Activated CD4-positive, alpha-beta memory T cell treated with anti-CD3 and anti-CD28 coated beads, Interleukin-2, amount 10 ng/mL, durations not matched to agents 7 days and 5 days (primary cell): ENCODE measurements at places on chromosomes 3 and 15.

DNA sequence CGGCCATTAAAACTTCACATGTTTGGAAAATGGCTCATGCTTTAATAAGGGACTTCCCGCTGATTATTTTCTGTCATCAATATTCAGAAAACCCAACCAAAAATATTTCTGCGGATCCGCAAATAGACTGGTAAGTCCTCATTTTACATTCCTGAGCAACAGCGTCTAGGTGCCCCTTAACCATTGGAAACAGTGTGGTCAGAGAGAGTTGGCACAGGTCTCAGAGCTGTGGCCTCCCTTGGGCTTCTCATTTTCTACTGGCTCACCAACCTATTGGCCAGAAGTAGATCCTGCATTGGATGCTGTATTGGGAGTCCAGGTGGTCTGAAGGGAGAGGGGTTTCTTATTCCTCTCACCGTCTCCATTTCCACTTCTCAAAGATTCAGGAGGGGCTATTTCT lies 348.1 kb upstream of the DCBLD2 start:
- no peak for DNase-seq

- no peak for DNase-seq
Observed at GRCh38 chr3:98587654-98588053, 5.8 kb downstream of the CPOX start.

DNA sequence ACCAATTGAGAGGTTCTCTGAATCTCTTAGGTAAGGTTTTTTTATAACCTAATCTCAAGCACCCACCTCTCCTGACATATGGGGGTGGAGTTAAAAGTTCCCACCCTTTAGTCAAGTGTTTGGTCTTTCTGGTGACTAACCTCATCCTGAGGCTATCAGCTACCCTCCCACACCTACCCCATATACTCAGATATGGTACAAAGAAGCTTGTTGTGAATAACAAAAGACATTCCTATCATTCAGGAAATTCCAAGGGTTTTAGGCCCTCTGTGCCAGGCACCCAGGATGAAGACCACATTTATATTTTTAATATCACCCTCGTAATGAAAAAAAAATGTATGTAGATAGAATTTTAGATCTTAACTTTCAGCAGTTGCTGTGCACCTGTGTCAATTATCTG lies 9.0 kb downstream of the CHMP2B start:
- no peak for DNase-seq

GRCh38 chr3:83226751-83227150 lies 1465.3 kb upstream of the GBE1 start:
- no peak for DNase-seq

DNA sequence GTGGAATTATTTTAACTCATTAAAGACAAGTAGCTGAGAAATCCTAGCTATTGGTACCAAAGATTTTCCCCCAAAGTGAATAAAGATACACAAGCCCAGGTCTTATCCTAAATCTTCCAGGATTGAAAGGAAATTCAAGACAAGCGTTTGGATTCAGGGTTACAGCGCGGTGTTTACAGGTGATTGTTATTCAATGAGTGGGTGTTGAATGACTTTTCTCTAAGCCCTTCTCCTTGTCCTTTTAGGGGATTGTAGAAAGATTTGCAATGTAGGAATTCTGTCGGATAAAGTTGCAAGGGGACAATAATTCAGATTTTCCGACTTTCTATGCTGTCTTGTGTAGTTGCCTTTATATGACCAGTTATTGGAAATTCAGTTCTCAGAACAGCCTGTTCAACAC lies 57.2 kb downstream of the USP13 start:
- no peak for DNase-seq

- no peak for DNase-seq
Observed at GRCh38 chr3:40427045-40427669, 30.0 kb upstream of the RPL14 start.

GRCh38 chr3:37712421-37712820 lies 149.3 kb upstream of the CTDSPL start:
- DNase-seq = no peak

- no peak for DNase-seq
Observed at GRCh38 chr3:151800431-151800830, 13.5 kb upstream of the AADAC start.

- DNase-seq = no peak
Observed at GRCh38 chr3:189677667-189678066, 46.5 kb downstream of the TP63 start.

DNA sequence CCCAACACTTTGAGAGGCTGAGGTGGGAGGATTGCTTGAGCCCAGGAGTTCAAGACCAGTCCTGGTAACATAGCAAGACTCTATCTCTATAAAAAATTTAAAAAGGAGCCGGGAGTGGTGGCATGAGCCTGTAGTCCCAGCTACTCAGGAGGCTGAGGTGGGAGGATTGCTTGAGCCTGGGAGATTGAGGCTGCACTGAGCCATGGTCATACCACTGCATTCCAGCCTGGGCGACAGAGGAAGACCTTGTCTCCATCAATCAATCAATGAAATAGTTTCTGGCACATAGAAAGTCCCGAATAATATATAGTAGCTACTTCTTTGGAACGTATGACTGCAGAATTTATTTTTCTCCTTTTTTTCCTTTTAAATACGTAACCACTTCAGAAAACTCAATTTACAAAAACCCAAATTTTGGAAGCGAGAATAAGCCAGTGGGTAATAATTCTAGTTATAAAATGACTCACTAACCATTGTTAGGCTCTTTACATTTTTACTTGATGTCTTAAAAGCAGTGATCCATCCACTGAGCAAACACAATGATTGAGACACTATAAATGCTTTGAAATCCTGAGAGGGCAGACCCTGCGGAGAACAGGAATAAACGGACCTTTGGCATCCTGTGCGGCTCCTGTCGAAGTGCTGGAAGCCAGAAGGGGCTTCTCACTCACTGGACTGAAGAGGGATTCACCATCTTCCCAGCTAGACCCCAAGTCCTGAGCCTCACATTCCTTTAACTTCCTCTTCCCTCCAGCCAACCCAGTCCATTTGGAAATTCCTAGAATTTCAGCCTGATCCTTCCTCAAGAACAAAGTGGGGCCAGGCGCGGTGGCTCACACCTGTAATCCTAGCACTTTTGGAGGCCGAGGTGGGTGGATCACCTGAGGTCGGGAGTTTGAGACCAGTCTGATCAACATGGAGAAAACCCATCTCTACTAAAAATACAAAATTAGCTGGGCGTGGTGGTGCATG lies 68.4 kb upstream of the MFGE8 start:
- DNase-seq = no peak

- no peak for DNase-seq
Observed at GRCh38 chr15:58552505-58553364, 120.9 kb downstream of the LIPC start.

DNA sequence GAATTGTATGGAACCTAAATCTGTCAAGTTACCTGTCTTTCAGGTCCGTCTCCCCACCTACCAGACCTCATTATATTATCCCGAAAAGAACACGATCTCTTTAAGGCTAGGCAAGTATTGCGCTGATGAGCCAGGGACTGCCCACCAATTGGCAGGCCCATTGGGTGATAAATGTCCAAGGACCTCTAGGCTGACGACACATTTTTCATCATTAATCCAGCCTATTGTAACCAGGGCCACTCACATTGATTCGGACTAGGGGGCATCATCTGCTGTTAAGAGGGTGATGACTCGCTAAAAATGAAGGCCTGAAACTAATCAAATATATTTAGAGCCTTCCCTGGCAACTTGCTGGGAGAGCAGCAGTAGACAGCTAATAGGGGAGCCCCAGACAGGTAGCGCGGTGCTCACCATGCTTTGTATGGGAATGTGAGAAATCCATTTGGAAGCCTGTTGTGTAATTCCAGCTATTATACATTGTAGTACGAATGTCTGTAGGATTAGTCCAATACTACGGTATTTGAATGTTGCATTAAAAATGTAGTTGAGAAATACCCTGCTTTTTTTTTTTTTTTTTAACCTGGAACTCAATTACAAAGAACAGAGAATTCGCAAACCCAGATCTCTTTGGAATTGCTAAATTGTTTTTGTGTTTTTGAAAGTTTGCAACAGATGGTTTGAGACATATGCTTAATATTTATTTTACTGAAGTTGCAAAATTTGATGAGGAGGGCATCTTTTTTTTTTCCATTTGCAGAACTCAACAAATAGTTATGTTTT lies 156.1 kb downstream of the ROBO2 start:
- DNase-seq = no peak

DNA sequence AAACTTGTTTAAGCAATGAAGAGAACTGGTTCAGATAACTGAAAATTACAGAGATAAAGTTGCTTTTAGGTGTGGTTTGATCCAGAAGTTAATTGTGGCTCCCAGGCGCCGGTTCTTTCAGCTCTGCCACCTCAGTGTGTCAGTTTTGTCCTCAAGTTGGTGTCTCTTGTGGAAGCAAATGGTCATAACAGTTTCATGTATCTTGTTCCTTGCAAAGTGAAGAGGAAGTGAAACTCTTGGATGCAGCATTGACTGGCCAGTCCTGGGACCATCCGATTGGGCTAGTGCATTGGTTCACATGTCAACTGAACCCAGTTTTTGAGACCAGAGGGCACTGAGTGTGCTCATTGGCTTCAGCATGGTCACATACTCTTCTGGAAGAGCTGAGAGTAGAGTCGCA lies 181.4 kb upstream of the GRM7 start:
- DNase-seq = no peak

- DNase-seq = no peak
Observed at GRCh38 chr3:168888781-168889180, 774.7 kb downstream of the MECOM start.

DNA sequence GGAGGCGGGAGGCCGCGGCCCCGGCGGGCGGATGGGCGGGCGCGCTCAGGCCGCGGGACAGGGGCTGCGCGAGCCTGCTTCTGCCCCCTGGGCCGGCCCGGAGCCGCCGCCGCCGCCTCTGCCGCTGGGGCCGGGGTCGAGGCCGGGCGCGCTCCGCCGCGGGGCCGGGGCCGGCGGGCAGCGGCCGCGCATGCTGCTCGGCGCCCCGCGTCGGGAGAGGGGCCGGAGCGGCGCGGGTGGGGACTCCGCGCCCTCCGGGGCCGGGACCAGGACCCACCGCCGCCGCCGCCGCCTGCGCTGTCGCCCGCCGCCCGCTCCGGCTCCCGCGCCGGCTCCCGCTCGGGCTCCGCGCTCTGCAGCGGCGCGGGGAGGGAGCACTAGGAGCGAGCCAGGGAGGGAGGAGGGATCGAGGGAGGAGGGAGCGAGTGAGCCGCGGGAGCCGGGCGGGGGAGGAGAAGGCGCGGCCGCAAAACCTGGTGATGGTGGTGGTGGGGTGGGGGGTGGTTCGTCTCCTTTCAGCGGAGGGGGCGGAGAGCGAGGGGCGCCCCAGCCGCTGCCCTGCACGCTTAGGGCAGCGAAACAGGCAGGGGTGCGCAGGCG lies at the start of gene LINGO1:
Gene LINGO1, minus strand, starts transcription at position 379 of the 600 bp plus-strand sequence. CDS start 597 bp downstream, outside the sequence.
- DNase-seq = no peak

DNA sequence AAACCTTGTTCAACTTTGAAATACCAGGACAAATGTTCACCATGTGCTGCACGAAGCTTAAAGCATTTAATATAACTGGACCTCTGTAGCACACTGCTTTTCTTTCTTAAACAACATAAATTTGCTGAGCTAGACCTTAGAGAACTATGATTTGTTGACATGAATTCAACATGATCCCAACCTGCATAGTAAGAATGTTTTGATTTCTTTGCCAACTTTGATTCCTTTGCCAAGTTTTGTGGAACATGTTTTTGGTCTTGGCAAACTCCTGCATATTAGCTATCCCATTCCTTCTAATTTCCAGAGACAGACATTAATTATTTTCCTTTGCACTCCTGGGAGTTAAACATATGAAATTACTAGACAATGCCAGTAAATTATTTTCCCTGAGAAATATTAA lies 197.2 kb upstream of the RBMS3 start:
- no peak for DNase-seq

DNA sequence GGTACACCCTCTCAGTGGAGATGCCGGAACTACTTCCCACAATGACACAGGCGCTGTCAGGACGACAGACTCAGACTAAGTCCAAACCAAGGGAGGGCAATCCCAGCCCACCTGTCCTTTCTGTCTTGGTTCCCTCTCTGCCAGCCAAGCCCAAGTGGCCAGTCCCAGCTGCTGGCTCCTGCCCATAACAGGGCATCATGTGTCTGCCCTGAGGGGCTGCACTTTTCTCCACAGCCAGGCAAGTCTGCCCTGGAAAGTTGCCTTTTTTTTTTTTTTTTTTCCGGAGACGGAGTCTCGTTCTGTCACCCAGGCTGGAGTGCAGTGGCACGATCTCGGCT lies 20.0 kb upstream of the BCL2A1 start:
- no peak for DNase-seq

GRCh38 chr3:49410846-49411534 lies 786 bp downstream of the RHOA start:
- DNase-seq = no peak

GRCh38 chr3:71219744-71220638 lies 363.5 kb downstream of the FOXP1 start:
- DNase-seq = no peak

- no peak for DNase-seq
Observed at GRCh38 chr3:34178415-34178814, 380.0 kb downstream of the PDCD6IP start.

DNA sequence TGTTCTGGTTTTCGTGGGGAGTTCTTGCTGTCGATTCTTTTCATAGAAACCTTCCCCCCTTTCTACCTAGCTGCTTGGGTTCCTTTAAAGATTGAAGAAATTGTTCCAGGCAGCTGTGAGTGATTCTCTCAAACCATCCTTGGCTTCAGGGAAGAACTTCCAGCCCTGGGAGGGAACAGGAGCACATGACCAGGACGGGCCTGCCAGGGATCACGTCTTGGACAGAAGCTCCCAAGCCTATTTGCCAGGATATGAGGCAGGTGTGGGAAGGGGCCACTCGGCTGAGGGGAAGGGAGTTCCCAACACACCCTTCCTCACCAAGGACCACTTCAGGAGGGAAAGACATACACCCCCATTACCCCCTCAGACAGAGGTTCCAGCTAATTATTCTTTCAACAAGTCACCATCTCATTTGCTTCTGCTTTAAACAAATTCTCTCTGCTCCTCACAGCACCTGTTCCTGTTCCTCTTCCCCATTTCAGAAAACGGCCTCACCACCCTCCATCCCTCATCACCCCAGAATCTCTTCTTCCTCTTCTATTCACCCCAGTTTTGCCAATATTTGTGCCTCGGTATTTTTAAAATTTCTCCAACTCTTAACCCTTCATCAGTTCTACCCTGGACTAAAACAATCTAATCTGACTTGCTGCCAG lies 62.5 kb downstream of the WHAMM start:
- no peak for DNase-seq

- no peak for DNase-seq
Observed at GRCh38 chr3:27943106-27943505, 221.0 kb upstream of the EOMES start.

DNA sequence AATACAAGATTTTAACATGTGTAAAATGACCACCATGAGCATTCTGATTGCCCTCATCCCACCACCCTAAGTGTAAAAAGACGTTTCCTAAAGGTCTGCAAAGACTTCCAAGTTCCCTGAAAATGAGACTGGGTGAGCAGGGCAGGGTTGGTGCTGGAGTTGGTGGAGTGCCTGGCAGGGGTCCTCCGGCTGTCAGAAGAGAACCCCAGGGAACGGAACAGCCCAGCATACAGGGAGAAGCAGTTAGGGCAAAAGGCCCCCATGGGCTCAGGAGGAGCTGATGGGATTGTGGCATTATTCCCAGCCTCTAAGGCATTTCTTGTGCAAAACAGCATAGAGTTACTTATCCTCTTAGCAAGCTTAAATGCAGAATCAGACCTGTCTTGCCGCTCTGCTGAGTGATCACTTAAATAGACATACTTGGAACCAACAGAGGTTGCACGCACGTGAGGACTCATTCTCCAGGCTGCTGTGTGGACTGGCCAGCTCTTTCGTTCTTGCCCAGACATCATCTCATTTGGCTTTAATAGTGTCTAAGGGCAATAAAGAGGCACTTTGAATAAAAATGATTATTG lies 36.0 kb downstream of the XYLB start:
- no peak for DNase-seq

GRCh38 chr3:122057671-122058070 lies 2.5 kb downstream of the CD86 start:
- no peak for DNase-seq

GRCh38 chr3:123071146-123071545 lies 4.3 kb downstream of the PDIA5 start:
- DNase-seq = no peak
